Activated T-cell treated with anti-CD3 and anti-CD28 coated beads for 24 hours (primary cell): ENCODE measurements at places on chromosomes 4 and X.

DNA sequence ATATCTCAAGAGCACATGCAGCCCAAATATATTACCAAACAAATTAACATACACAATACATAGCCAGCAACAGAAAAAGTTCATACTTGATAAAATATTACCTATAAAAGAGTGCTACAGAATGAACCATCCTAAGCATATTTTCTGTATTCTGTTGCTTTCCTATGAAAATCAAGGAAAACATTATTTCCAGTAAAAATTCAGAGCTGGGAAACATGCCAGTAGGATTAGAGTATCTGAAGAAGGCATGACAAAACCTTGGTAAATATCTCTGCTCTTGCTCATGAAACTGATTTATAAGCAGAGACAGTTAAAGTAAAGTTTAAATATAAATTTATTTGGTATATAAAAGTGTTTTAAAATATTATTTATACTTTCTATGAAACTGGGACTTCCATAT, 599.7 kb downstream of the ARAP2 start:
- DNase-seq, result no peak

GRCh38 chr4:119264743-119265142, 52.2 kb downstream of the USP53 start:
- DNase-seq, result no peak

DNA sequence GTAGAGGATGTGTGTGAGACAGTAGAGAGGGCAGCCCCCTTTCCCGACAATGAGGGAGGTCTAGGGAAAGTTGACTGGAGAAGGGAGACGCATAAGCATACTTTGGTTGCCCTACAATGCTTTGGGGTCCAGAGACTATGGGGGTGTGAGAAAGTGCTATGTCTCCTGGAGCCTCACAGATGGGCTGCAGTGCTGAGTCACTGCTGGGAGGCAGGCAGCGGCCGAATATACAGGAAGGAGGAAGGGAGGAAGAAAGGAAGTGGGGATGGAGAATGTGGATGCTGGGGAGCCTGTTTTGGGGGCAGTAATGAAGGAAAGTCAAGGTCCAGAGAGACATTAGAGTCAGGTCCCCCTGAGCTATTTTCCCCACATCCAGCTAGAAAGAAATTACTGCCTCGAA, 12.7 kb downstream of the DRP2 start:
- DNase-seq, result no peak

GRCh38 chrX:17192106-17192505, 182.9 kb upstream of the NHS start:
- DNase-seq, result no peak

DNA sequence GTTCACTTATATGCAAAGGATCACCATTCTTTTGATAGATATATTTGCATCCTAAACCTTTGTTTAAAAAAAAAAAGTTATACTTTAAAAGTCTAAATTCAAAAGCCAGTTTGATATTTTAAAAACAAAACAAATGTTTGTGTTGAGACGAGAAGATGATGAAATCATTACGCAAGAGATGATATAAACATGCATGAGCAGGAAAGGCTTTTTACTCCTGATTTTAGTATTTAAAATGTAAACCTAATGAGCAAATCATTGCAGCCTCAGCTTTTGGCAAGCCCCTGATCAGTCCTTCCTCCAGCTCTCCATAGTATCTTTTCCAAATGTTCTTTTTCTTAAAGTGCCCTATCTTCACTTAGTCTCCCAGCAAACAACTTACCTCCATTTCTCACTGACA, 115.6 kb downstream of the ARAP2 start:
- no peak for DNase-seq
